ENCODE measurements at places on chromosomes 3 and 15. TPM values are rescaled to one million over a fixed set of nuclear protein-coding genes. Genes with fewer than 3 reads are reported as not detected.

The IQCF5 gene
- not detected for total RNA-seq

DNA sequence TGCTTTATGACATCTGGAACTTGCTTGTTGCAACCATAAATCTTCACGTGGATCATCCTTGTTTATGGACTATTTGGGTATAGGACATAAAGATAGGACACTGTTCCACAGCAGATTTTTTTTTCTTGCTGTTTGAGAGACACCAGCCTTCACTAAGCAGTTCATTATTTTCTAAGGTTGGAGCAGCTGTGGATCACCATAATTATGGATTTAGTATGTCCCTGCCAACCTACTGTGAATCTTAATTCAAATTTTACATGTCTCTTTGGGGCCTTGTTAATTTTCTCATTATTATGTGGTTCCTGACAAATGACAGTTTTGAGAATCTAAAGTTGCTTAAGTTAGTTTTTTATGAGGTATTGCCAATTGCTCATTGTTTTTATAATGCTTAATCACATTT is 161.2 kb downstream of the B3GALNT1 start:
- no peak for DNase-seq

The MYZAP gene
- total RNA-seq, result 13.0 TPM

- DNase-seq, result no peak
These were observed 100.5 kb downstream of the ATP8B4 start for GRCh38 chr15:50018491-50018890.

Measured in SJCRH30 (cell line).